ENCODE measurements at places on chromosomes 16 and 17.

DNA sequence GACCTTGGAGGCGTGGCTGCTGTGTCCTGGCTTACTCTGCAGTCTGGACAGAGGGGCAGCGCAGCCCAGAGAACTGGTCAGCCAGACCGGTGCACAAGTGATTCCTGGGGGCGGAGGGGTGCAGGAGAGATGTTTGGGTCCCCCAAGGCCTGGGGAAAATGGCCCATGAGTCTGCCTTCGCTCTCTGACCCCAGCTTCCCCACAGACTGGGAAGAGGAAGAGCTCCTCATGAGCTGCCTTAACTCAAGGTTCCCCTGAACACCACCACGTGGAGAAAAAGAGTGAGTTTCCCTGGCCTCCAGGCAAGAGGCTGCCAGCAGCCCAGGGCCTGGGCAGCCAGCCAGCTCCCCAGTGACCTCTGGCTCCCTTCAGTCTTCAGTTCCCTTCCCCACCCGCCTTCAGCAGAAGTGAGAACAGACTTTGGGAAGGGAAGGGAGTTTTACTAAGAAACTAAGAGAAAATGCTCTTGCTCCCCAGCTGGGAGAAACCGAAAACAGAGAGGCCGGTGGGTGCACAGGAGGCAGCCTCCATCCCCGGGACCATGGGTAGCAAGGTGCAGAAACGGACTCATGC lies 2.0 kb upstream of the C17orf99 start:
- no peak for DNase-seq

- DNase-seq = no peak
Observed at GRCh38 chr17:6684460-6684783, 28.7 kb downstream of the SLC13A5 start.

- no peak for DNase-seq
Observed at GRCh38 chr17:12619459-12620199, 46.1 kb upstream of the MYOCD start.

DNA sequence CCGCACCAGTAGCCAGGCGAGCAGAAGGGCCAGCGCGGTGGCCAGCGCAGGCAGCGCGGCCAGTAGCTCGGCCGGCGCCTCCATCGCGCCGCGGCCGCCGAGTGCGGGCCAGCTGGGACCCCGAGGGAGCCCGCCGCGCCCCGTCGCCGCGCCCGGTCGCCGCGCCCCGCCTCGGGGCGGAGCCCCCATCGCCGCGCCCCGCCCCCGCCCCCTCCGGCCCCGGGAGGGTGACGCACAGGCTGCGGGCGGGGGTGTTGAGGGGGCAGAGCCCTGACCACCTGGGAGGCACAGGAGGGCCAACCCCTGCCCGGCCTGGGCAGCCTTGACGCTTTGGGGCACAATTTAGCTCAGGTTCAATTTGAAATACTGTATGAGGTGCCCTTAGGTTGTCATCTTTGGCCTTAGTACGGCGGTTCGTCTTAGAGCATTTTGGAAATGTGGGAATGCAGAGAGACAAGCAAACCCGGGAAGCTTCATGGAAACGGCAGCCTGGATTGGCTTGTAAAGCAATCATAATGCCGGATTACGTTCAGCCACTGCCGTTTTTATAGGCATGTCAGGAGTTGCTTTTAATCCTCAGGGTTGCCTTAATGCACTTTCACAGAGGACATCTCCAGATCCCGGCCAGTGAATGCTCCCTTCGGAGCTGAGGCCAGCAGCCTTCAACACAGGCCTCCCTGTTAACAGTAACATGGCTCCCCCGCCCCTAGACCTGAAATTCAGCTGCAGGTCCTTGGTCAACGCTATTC lies at the start of gene MXRA7:
TSS of gene MXRA7 (minus strand) at position 103 of the 749 bp plus-strand sequence. CDS start at position 84, 19 bp downstream.
- DNase-seq = peak; percentile 71

Data from activated CD8-positive, alpha-beta memory T cell treated with anti-CD3 and anti-CD28 coated beads, Interleukin-2, amount 10 ng/mL, durations not matched to agents 7 days and 5 days (primary cell).